H1 (cell line): ENCODE measurements at places on chromosomes 7 and 10.

GRCh38 chr7:84949501-84949900, 237.4 kb downstream of the SEMA3D start:
- H3K27me3 ChIP-seq = no peaks in the 10 kb centered on the region
- H3K36me3 ChIP-seq = no peaks in the 10 kb centered on the region
- H3K4me1 ChIP-seq = no peaks in the 10 kb centered on the region
- H3K4me3 ChIP-seq = no peak overlapping the region

GRCh38 chr7:2006231-2006771, 226.4 kb downstream of the MAD1L1 start:
- no peaks in the 10 kb centered on the region for H3K4me1 ChIP-seq
- DNase-seq = no peak
- H3K27ac ChIP-seq = no peak overlapping the region

DNA sequence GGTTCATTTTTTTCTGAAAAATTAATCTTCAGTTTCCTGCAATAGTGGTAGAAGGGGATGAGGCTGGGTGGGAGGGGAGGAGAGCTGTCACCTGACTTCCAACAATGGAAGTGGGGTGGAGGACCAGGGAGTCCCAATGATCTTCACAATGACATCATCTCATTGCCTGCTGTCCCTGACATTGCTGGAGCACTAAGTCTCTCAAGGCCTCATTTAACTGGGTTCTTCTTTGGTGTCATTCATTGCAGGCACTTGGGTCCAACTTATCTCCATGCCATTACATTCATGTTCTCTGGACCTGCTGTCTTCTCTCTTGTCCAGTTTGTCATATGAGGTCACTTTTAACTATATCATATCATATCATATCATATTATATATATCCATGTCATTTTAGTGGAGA, 34.4 kb downstream of the PRTFDC1 start:
- no peak overlapping the region for H3K4me3 ChIP-seq
- no peaks in the 10 kb centered on the region for H3K4me1 ChIP-seq
- no peak for DNase-seq
- no peak overlapping the region for H3K27ac ChIP-seq

DNA sequence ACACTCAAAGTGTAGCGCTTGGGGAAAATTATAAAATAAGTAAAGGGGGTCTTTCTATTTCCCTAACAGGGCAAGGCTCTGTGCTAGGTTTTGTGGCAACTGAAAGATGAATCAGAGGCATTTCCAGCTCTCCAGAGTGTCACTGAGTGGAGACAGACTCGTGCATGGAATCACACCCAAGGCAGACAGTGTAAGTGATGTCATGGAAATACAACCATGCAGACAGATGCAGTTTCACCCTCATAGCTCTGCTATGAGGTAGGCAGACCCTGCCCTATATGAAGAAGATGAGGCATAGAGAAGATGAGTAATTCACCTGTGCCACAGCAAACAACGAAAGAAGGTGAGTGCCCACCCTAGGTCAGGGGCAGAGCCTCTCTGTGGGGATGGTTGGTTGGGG, 57.2 kb upstream of the PITRM1 start:
- DNase-seq = no peak
- no peaks in the 10 kb centered on the region for H3K27me3 ChIP-seq
- no peak overlapping the region for H3K27ac ChIP-seq
- H3K4me1 ChIP-seq = no peaks in the 10 kb centered on the region
- no peaks in the 10 kb centered on the region for H3K36me3 ChIP-seq

DNA sequence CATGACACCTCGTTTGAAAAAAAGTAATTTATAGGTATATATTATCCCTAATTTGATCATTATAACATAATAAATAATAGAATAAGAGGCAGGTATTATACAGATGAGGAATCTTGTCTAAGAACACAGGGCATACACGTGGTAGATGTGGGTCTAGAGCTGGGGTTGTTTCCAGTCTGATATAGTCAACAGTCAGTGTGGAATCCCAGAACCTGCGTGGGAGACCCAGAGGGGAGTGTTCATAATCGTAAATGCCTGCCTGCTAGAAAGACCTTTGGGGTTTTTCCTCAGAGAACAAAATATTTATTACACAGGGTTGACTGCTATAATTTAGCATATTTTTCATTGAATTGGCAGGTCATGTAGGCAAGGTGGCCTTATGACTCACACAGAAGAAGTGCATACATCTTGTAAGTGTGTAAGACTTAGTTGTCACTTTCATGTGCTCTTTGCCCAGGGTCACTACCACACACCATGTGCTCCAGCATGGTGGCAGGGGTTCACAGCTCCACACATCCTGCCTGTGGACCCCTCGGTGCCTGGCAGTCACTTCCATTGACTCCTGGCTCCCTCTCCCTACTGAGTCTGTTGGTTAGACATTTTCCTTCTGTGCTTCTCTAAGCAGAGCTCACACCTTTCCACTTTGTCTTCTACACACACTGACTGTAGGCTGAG, 94.9 kb upstream of the IKZF1 start:
- no peak overlapping the region for H3K27ac ChIP-seq
- no peak for DNase-seq
- no peaks in the 10 kb centered on the region; the same call in 1 of the 2 replicates for H3K27me3 ChIP-seq
- no peaks in the 10 kb centered on the region for H3K4me1 ChIP-seq

DNA sequence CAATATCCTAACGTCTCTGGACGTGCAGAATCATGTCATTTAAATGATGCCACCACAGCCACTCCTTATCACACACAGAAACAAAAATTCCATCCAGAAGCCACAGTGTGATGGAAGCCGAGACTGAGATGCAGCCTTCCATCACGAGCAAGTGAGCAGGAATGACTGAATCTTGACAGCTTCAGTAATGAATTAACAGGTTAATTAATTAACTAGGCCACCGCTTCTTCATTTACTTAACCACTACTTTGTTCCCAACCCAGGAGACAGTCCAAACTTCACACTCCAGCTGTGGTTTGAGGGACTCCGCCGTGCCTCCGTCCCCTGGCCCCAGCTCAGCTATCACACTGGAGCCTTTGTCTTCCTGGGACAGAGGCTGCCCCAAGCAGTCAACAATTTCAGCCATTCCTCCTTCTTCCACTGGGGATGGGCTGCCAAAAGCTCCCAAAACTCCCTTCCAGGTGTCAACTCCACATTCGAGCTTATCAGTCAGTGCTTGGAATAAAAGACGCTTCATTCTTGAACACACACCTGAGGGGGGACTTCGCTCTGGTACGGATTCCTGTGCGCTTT, 65.9 kb downstream of the FGFR2 start:
- H3K27me3 ChIP-seq = no peaks in the 10 kb centered on the region
- peaks cover 7% of the 10 kb centered on the region; the same call in 1 of the 2 replicates for H3K4me1 ChIP-seq
- no peak overlapping the region for H3K4me3 ChIP-seq
- no peak overlapping the region for H3K27ac ChIP-seq
- DNase-seq = no peak

GRCh38 chr7:929311-929711, 25.2 kb downstream of the ADAP1 start:
- H3K36me3 ChIP-seq = no peaks in the 10 kb centered on the region
- H3K27ac ChIP-seq = no peak overlapping the region
- no peaks in the 10 kb centered on the region for H3K4me1 ChIP-seq
- H3K27me3 ChIP-seq = no peaks in the 10 kb centered on the region
- no peak overlapping the region for H3K4me3 ChIP-seq

DNA sequence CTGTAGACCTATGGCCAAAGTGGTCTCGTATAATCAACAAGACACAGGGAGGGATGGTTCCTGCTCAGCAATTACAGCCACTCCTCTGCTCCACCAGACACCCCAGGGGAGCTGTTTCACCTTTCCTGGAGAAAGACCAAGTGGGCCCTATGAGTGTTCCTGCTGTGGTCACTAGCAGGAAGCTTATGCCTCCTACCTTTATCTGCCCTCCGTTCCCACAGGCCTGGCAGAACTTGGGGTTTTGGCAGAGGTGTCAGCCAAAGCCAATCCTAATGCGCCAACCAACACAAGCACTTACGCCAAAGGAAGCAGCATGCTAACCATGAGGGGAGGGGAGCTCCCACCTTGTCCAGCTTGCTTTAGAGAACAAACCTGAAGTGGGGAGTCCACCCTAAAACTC, 31.2 kb downstream of the XPNPEP1 start:
- H3K4me3 ChIP-seq = no peak overlapping the region
- H3K4me1 ChIP-seq = peaks cover 2% of the 10 kb centered on the region
- H3K27ac ChIP-seq = no peak overlapping the region
- DNase-seq = no peak
- no peaks in the 10 kb centered on the region for H3K27me3 ChIP-seq

DNA sequence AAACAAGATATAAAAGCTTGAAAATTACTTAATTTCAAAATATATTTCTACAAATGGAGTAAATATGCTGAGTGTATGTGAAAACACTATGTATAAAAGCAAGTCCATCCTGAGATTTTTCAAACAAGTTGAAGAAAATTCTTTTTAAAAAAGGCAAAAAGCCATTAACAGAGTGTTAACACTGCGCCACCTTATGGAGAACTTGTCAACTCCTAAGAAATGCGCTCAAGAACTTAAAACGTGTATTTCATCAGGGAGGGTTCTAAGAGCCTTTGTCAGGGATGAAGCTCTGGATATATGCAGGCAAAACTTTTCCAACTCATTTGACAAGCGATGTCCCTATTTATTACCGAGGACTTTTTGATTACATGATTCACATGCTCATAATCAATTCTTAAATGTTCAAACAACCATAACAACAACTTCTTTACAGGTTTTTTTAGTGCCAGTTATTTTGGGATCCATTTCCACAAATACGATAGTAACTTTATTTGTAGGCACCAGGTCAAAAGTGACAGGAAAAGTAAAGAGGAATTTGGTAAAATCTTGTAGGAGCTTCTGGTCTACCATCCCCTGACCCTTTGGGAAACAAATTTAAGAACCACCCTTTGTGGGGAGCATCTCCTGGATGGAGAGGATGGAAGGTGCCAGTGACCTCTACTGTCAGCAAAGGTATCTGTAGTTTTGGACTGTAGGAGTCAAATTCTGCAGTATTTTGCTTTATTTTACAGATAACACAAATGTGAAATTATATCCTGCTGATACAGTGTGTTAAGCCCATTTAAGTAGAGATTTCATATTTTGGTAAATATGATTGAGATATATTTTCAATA, 23.2 kb downstream of the CALCR start:
- no peak for DNase-seq
- H3K27ac ChIP-seq = no peak overlapping the region
- H3K4me3 ChIP-seq = no peak overlapping the region
- H3K4me1 ChIP-seq = no peaks in the 10 kb centered on the region
- no peaks in the 10 kb centered on the region for H3K27me3 ChIP-seq

GRCh38 chr10:78306358-78306757, 272.7 kb downstream of the RPS24 start:
- 0 out of 2 replicates have a peak, but pooled peaks cover 3% of the 10 kb centered on the region for H3K27me3 ChIP-seq
- peaks cover 10% of the 10 kb centered on the region for H3K4me1 ChIP-seq
- no peak overlapping the region for H3K4me3 ChIP-seq
- no peak overlapping the region for H3K27ac ChIP-seq

- peaks cover 8% of the 10 kb centered on the region for H3K36me3 ChIP-seq
- H3K27ac ChIP-seq = no peak overlapping the region
- no peak overlapping the region for H3K4me3 ChIP-seq
- H3K27me3 ChIP-seq = no peaks in the 10 kb centered on the region
Observed at GRCh38 chr7:123679614-123680013, 23.9 kb downstream of the LMOD2 start.

GRCh38 chr10:2851566-2851965, 215.8 kb upstream of the PFKP start:
- DNase-seq = no peak
- no peaks in the 10 kb centered on the region for H3K4me1 ChIP-seq
- H3K36me3 ChIP-seq = no peaks in the 10 kb centered on the region
- no peak overlapping the region for H3K27ac ChIP-seq
- H3K27me3 ChIP-seq = no peaks in the 10 kb centered on the region
- H3K4me3 ChIP-seq = no peak overlapping the region

- no peak overlapping the region for H3K4me3 ChIP-seq
- no peak overlapping the region for H3K27ac ChIP-seq
- DNase-seq = no peak
- H3K36me3 ChIP-seq = no peaks in the 10 kb centered on the region
Observed at GRCh38 chr7:44235066-44235465, 34.3 kb downstream of the YKT6 start.

DNA sequence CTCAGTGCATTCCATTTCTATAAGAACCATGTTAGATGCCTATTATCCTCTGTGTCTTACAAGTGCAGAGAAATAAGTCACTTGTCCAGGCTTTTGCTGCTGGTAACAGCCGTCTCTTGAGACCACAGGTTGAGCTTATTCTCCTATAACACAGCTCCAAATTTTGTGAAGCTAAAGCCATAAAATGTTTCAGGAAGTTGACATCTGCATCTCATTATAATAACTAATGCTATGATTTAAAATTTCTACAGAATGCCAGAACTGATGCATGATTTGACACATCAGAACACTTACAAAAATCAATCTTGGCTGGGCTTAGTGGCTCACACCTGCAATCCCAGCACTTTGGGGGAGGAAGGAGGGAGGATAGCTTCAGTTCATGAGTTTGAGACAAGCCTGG, 986.9 kb downstream of the TYW1 start:
- H3K4me3 ChIP-seq = no peak overlapping the region
- H3K36me3 ChIP-seq = no peaks in the 10 kb centered on the region
- no peaks in the 10 kb centered on the region for H3K4me1 ChIP-seq
- no peak for DNase-seq
- no peak overlapping the region for H3K27ac ChIP-seq
- no peaks in the 10 kb centered on the region for H3K27me3 ChIP-seq

GRCh38 chr10:96271016-96271815, at the start of gene BLNK:
BLNK (minus strand) TSS chr10:96271569; CDS start chr10:96271398, 171 bp downstream.
- H3K4me3 ChIP-seq = no peak within 1 kb of the TSS
- H3K27ac ChIP-seq = no peak within 1 kb of the TSS

- H3K36me3 ChIP-seq = no peaks in the 10 kb centered on the region
- DNase-seq = no peak
- 0 out of 2 replicates have a peak, but pooled peaks cover 4% of the 10 kb centered on the region for H3K4me1 ChIP-seq
- H3K4me3 ChIP-seq = no peak overlapping the region
Observed at GRCh38 chr10:71088054-71088453, 124.3 kb upstream of the UNC5B start.

DNA sequence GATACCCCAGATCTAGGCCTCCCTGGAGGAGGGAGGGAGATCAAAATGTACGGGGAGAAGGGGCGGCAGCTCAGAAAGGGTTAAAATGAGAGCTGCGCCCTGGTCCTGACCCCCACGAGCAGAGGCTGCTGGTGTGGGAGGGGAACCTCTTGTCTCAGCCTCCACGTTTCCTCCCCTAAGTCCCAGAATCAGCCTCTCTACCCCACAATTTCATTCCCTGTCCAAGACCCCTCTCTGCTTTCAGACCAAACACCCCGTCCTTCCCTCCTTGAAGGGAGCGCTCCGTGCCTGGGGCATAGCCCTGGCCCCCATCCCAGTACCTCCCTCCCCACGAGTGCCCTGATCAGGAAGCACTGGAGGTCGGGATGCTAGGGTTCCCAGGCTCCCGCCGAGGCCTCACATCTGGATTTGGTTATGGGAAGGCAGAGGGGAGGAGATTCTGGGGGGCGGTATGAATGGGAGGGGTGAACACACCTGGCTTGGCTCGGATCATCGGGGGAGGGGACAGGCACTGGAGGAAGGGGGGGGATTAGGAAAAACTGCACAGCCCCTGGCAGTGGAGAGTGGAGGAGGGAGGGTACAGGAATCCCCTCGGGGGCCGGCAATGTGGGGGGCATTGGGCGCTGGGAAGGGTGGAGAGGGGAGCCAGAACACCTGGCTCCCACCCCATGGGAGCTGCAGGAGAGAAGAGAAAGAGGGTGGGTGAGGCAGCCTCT, 2.7 kb downstream of the EPHB4 start:
- peaks cover 41% of the 10 kb centered on the region for H3K36me3 ChIP-seq
- DNase-seq = no peak
- peaks cover 11% of the 10 kb centered on the region for H3K4me1 ChIP-seq
- no peaks in the 10 kb centered on the region for H3K27me3 ChIP-seq
- H3K4me3 ChIP-seq = peak overlapping the region; percentile 88; the same call in 1 of the 2 replicates

- H3K36me3 ChIP-seq = no peaks in the 10 kb centered on the region
- H3K4me1 ChIP-seq = peaks cover 15% of the 10 kb centered on the region
- H3K27ac ChIP-seq = no peak overlapping the region
- no peak overlapping the region for H3K4me3 ChIP-seq
- no peaks in the 10 kb centered on the region for H3K27me3 ChIP-seq
Observed at GRCh38 chr7:823649-824048, 8.6 kb upstream of the SUN1 start.
